ENCODE measurements at places on chromosomes 6 and 20.

- no peak for DNase-seq
Observed at GRCh38 chr6:137043710-137044365, 927 bp downstream of the IL20RA start.

DNA sequence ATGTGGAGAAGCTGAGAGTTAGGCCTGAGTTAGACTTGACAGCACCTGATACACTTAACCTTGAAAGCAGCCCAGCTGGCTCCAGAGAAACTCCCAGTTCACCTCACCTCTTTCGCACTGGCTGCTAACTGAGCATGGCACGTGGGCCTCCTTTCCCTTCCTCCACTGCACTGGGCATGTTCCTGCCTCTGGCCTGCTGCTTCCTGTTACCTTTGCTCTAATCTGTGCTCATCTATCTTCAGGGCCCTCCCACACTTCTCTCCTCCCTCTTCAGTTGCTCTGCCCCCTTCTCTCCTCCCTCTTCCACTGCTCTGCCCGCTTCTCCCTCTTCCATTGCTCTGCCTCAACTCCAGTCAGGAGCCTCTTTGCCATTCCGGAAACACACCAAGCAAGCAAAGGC, 13.7 kb upstream of the UBE2V1 start:
- no peak for DNase-seq

DNA sequence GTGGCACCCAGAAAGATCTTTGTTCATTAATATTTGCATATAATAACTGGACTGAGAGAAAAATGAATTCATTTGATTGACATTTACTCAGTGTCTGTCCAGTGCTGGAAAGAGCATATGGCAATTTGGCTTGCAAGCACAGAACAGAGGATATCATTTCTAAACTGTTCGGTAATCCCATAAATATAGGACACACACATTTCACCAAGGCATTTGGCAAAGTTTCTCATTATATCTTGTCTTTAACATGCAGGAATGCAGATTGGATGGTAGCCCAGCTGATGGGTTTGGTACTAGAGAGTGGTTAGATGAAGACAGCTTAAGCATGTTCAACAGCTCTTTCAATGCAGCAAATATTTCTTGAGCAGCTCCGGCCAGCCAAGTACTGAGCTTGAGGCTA, 259.2 kb downstream of the PRKN start:
- DNase-seq: no peak

DNA sequence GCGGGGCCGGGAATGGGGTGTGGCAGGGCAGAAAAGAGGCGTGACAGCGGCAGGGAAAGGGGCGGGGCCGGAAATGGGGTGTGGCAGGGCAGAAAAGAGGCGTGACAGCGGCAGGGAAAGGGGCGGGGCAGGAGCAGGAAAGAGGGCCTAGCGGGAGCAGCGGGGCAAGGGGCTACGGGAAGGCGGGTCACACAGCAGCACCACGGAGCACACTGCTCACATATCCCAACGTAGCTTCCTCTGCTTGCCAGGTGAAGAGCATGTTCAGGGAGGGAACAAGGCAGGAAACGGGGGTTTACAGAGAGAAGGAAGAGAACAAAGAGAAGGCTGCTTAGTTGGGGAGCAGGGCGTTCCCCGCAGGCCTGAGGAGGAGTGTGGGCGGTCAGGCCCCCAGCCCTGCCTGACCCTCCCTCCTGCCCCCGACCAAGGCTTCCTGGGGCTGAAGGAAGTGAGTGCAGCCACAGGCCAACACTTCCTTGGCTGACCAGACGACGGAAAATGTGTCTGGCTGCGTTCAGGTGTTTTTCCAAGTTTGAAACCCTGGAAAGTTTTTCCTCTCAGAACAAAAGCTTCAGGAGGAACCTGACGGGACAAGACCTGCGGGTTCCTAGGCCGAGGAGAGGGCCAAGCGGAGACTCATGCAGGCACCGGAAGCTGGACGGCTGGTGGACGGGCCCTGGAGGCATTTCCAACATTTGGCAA, 13.8 kb downstream of the UCKL1 start:
- DNase-seq: no peak

GRCh38 chr6:69871107-69871506, 4.8 kb downstream of the COL19A1 start:
- no peak for DNase-seq

DNA sequence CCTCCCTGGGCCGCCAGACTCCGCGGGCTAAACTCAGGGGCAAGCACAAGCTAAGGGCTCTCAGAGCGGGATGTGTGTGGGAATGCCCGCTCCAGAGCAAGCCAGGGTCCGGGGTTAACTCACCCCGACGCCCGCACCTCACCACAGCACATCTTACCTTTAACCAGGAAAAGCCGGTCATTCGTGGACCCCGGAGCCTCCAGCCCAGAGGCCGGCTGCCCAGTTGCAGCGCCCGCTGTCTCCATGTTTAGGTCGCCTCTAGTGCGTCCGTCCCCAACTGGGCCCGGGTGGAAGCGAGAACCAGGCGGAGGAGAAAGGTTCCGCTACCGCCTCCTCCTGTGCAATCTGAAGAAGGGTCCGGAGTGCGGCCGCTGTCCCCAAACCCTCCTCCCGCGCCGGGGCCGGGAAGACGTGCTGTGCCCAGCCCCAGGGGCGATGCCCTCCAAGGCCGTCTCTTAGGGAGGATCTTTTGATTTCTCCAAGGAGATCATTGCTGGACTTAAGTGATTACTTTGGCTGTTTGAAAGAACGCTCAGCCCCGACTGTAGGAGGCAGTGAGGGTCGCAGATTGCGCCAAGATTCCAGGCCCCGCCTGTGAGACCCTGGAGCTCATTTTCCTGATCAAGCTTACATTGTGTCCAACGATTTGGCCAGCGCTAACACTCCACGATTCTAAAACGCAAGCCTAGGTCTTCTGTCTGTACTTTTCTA, at the start of gene TMEM242:
Gene TMEM242 (minus strand): TSS at position 265 of the 711 bp plus-strand sequence. CDS start 20 bp downstream, at position 245.
- DNase-seq: peak; percentile 86

DNA sequence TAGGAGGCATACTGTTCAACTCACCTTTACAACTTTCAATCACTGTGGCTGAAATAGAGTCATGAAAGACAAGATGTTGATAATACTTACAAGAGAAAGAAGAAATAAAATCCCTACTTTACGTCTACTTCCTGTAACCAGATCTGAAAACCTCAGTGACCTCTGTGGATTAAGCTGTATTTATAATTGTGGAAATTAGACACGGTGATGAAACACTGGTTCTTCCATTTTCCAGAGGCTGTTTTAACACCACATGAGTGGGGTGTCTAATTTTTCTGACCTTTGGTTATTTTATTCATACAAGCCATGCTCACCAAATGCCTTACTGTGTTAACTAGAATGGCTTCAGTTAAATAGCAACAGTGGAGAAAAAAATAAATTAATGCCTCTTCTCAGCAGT, 58.5 kb upstream of the HIVEP1 start:
- no peak for DNase-seq

DNA sequence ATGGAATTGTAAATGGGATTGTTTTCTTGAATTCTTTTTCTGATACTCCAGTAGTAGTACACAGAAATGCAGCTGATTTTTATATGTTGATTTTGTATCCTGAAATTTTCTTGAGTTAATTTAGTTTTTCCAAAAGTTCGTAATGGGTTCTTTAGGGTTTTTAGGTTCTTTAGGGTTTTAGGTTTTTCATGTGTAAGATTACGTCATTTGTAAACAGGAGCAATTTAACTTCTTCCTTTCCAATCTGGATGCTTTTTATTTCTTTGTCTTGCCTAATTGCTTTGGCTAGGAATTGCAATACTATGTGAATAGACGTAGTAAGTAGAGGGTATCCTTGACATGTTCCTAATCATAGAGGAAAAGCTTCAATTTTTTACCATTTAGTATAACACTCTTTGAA, 568.6 kb downstream of the MMUT start:
- DNase-seq: no peak

DNA sequence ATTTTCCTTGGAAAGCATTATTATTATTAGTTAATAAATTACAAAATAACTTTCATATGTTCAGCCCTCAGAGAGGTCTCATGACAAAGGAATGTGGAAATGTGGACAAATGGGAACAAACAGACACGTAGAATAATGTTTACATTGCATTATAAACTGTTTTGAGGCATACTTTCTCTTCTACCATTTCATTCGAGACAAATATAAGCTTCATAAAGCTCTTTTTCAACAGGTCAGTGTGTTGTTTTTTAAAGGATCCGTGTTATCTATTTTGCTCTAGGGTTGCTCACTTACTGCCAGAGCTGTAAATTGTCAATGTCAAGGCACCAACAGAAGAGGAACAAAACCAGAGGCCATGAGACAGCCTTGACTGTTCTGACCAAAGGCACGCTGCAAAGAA, 256.8 kb downstream of the PHACTR1 start:
- DNase-seq: no peak

- no peak for DNase-seq
Observed at GRCh38 chr20:37413023-37413334, 67.0 kb downstream of the SRC start.

- no peak for DNase-seq
Observed at GRCh38 chr6:82045965-82046756, 201.4 kb downstream of the IBTK start.

DNA sequence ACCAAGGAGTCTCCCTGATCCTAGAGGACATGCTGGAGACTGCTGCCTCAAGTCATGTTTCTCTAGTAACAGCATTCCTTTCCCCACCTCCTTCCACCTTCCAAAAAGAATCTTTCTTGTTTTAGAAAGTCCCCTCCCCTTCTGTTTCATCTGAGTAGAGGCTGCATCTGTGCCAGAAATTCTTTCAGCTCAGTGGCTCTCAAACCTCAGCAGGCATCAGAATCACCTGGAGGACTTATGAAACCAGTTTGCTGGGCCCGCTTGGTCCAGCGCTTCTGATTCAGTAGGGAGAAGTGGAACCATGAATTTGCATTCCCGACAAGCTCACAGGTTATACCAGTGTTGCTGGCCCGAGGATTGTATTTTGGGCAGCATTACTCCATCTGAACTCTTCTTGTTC, 55.1 kb downstream of the TMEM200A start:
- DNase-seq: no peak

GRCh38 chr20:8005575-8006366, 13.8 kb downstream of the TMX4 start:
- DNase-seq: no peak

- DNase-seq: no peak
Observed at GRCh38 chr20:61503106-61503505, 251.0 kb downstream of the CDH4 start.

DNA sequence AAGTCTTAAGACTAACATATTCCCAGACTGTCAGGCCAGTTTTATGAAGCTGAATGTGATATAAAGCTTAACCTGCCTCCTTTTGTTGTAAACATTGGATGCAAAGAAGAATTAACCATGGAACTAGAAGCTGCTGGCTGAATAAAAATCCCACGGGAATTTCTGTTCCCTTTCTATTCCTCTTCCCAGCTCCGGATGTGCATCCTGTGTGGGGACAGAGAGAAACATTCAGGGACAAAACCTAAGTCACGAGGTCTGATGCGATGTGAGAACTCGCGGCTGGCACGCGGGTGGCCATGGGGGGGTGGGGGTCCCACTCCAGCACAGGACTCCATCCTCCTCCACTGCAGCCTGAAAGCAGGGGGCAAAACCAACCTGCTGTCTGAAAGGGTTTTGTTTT, 32.2 kb downstream of the RAMACL start:
- DNase-seq: no peak

DNA sequence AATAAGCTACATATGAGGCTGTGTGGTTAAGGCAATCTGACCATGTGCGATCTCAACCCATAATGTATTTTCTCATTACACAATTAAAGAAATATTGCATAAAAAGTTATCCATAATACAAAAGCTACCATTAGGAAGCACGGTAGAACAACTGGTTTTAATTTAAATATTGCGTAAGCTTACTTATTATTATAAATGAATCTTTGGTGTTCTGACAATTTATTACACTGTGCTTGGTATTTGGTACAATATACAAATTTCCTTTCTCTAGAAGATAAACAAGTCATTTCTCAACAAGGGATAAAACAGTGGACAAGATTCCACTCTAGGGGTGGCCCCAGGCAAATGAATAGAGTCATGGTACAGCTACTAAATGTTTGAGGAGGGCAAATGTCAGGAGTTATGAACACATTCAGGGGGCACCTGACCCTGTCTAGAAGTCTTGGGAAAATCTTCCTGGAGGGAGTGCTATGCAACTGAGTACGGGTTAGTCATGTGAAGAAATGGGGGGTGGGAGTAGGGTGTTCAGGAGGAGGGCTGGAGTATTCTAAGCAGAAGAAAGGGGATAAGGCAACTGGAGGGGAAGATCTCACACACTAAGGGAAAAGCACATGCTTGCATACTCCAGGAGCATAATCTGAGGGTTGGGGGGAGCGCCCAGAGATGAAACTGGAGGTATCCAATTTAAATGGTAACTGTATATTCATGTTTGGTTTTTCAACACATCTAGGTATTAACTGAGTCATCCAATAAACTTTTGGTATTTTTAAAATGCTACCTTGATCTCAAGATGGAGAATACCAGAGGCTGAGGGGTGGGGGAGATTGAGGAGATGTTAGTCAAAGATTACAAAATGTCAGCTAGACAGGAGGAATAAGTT, 296.9 kb upstream of the SGK1 start:
- no peak for DNase-seq

DNA sequence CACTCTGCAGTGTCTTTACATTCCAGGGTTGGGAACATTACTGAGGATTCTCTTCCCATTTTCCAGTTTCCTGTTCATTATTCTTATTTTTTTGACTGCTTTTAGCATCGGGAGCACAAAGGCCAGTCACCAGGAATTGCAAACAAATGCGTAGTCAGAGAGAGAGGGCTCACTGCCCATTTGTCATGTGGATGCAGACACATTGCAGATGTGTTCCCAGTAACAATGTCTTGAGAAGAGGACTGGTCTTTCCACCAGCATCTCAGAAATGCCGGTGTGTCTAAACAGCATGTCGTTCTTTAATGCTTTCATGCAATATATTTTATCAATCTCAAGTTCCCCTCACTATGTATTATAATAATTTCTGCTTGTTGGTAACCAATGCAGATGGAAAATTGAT, 952 bp upstream of the TAAR6 start:
- no peak for DNase-seq

GRCh38 chr6:156109713-156110112, 654.1 kb upstream of the NOX3 start:
- no peak for DNase-seq

DNA sequence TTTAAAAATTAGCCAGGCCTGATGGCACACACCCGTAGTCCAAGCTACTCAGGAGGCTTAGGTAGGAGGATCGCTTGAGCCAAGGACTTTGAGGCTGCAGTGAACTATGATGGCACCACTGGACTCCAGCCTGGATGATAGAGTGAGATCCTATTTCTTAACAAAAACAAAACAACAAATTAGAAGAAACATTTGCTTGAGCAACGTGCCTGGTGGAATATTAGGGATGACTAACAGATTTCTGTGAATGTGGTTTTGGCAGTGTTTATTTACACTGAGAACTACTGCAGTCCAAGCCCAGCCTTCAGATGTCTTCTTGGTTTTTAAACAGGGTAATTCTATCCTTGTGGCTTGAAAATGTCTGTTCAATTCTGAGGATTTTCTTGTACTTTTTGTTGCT, 9.2 kb downstream of the PPP1R3G start:
- no peak for DNase-seq

DNA sequence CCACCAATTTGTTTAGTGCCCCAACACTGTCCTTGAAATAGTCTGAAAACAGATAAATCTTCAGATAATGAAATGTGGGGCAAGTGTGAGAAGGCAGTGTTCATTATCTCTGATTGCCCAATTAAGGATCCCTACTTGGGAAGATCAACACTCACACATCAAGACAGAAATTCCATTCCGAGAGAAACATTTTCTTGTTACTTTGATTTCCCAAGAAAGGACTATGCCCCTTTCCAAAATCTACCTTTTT, 16.2 kb downstream of the HMGN4 start:
- no peak for DNase-seq
